ENCODE measurements at places on chromosomes 7 and 10. TPM values are rescaled to one million over a fixed set of nuclear protein-coding genes. Genes with fewer than 3 reads are reported as not detected.

DNA sequence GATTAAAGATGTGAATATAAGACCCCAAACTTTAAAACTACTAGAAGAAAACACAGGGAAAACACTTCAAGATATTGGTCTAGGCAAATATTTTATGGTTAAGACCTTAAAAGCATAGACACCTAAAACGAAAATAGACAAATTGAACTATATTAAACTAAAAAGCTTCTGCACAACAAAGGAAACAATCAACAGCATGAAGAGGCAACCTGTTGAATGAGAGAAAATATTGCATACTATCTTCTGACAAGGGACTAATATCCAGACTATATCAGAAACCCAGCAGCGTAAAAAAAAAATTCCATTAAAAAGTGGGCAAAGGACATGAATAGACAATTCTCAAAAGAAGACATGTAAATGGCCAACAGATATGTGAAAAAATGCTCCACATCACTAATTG, 18.6 kb downstream of the PAPSS2 start:
- H3K27ac ChIP-seq, result no peak overlapping the region
- peaks cover 44% of the 10 kb centered on the region for H3K27me3 ChIP-seq
- H3K4me1 ChIP-seq, result no peaks in the 10 kb centered on the region
- no peak overlapping the region for H3K4me3 ChIP-seq

DNA sequence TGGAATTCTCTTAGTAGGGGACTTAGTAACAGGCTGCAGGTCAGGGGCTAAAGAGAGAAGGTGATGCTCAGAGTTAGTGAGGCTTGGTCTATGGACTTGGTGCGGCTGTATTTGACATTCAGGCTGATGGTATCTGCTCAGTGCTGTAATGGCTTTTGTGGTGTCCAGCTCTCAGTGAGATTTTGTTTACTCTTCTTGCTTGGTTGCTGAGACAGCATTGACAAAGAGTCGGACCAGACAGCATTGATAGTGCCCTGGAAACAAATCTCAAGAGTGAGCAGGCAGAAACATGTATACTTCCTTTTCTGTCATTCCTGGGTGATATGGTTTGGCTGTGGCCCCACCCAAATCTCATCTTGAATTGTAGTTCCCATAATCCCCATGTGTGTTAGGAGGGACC, 202.0 kb downstream of the STK31 start:
- peaks cover 10% of the 10 kb centered on the region for H3K27me3 ChIP-seq
- H3K4me3 ChIP-seq, result no peak overlapping the region
- no peaks in the 10 kb centered on the region for H3K4me1 ChIP-seq
- DNase-seq, result no peak

GRCh38 chr10:25555865-25556264, 378.2 kb upstream of the MYO3A start:
- no peak overlapping the region for H3K27ac ChIP-seq
- H3K36me3 ChIP-seq, result no peaks in the 10 kb centered on the region
- H3K4me1 ChIP-seq, result no peaks in the 10 kb centered on the region
- no peak overlapping the region for H3K4me3 ChIP-seq
- H3K27me3 ChIP-seq, result no peaks in the 10 kb centered on the region

DNA sequence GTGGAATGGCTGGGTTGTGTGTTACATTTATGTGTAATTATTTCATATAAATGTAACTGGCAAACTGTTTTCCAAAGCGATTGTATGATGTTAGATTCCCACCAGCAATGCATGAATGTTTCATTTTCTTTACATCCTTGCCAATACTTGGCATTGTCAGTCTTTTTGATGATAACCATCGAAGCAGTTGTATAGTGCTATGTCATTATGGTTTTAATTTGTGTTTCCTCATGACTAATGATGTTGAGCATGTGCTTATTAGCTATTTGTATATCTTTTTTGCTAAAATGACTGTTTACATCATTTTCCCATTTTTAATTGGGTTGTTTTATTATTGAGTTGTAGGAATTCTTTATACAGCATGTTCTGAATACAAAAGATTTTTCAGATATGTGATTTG, 22.3 kb downstream of the AHCYL2 start:
- peaks cover 5% of the 10 kb centered on the region for H3K36me3 ChIP-seq
- no peak overlapping the region for H3K27ac ChIP-seq
- H3K4me3 ChIP-seq, result no peak overlapping the region
- H3K27me3 ChIP-seq, result no peaks in the 10 kb centered on the region
- H3K4me1 ChIP-seq, result no peaks in the 10 kb centered on the region
- DNase-seq, result no peak

The TMEM176A gene
- not detected for total RNA-seq

The WNT2 gene
- total RNA-seq, result not detected

The POR gene
- total RNA-seq, result 57.6 TPM

The SPDYE6 gene
- total RNA-seq, result not detected

- no peaks in the 10 kb centered on the region for H3K4me1 ChIP-seq
- no peak for DNase-seq
- no peaks in the 10 kb centered on the region for H3K36me3 ChIP-seq
- peaks cover 15% of the 10 kb centered on the region for H3K27me3 ChIP-seq
- no peak overlapping the region for H3K4me3 ChIP-seq
Observed at GRCh38 chr7:101378751-101379174, 16.1 kb downstream of the COL26A1 start.

- H3K36me3 ChIP-seq, result no peaks in the 10 kb centered on the region
- no peak overlapping the region for H3K27ac ChIP-seq
Observed at GRCh38 chr7:20326342-20326741, 4.4 kb upstream of the ITGB8 start.

GRCh38 chr10:111993321-111993720, 190.2 kb downstream of the GPAM start:
- H3K4me3 ChIP-seq, result no peak overlapping the region
- H3K27me3 ChIP-seq, result no peaks in the 10 kb centered on the region
- no peak overlapping the region for H3K27ac ChIP-seq
- DNase-seq, result no peak

The DPP6 gene
- total RNA-seq, result not detected

The HMX2 gene
- not detected for total RNA-seq

The AOAH gene
- 48.8 TPM for total RNA-seq

The ERVW-1 gene
- total RNA-seq, result not detected

GRCh38 chr10:33382921-33383713, 48.6 kb upstream of the NRP1 start:
- no peaks in the 10 kb centered on the region for H3K4me1 ChIP-seq
- no peaks in the 10 kb centered on the region for H3K36me3 ChIP-seq
- H3K27ac ChIP-seq, result no peak overlapping the region
- no peak overlapping the region for H3K4me3 ChIP-seq

DNA sequence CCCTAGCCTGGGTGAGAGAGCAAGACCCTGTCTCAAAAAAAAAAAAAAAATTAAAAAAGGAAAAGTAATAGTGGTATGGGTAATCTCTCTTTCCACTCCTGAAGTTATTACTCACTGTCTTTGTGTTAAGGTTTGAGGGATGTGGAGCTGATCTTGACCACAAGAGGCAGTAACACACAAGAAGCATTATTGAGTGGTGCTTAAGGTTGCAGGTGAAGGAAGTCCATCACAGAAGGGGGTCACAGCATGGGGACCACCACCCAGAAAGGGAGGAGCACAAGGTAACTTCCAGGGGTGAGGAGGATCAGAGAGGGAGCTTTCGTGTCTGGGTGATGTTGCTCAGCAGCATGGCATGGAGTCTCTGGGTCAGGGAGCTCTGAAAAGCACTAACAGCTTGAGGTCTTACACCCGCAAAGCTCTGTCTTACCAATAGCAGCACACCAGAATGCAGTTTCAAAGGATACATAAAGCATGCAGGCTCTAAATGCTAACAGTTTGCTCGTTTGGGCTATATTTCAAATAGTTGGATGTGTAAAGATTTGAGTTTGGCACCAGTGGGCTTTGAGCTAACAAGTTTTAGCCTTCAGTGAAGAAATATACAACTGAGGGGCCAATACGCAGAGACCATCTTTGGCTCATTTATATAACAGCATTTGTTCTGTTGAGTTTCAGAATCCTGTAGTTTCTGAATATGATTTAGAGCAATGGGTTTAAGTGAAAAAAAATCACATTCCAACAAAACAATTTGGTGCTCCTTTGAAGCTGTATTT, 100.4 kb upstream of the DNAJC1 start:
- no peak overlapping the region for H3K4me3 ChIP-seq
- H3K27me3 ChIP-seq, result no peaks in the 10 kb centered on the region
- no peak for DNase-seq
- no peaks in the 10 kb centered on the region for H3K36me3 ChIP-seq
- no peak overlapping the region for H3K27ac ChIP-seq

GRCh38 chr7:70622936-70623335, 509.0 kb upstream of the GALNT17 start:
- H3K27me3 ChIP-seq, result peaks cover 3% of the 10 kb centered on the region
- H3K36me3 ChIP-seq, result no peaks in the 10 kb centered on the region
- no peak overlapping the region for H3K27ac ChIP-seq
- no peak for DNase-seq

The SPDYE2B gene
- total RNA-seq, result not detected

DNA sequence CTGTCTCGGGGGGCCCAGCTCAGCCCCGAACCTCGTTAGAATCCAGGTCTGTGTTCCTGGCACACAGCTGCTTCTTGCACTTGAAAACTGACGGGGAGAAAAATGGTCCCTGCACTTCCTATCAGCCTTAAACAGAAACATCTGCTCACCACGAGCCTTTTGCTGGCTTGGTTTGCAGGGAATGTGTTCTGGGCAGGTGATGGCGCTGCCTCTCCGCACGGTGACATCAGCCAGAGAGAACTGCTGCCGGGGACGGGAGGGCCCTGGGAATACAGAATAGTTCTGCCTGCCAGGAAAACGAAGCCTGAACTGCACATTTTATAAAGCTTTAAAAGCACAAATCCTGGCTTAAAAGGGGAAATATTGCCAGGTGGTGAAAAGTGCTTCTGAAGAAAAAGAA, 622.5 kb downstream of the TYW1 start:
- H3K27me3 ChIP-seq, result no peaks in the 10 kb centered on the region
- H3K27ac ChIP-seq, result no peak overlapping the region
- DNase-seq, result no peak
- H3K4me3 ChIP-seq, result no peak overlapping the region
- H3K4me1 ChIP-seq, result no peaks in the 10 kb centered on the region
